ENCODE measurements at places on chromosomes 5 and 9.

GRCh38 chr9:105114964-105115728, 129.3 kb upstream of the SLC44A1 start:
- DNase-seq: no peak

DNA sequence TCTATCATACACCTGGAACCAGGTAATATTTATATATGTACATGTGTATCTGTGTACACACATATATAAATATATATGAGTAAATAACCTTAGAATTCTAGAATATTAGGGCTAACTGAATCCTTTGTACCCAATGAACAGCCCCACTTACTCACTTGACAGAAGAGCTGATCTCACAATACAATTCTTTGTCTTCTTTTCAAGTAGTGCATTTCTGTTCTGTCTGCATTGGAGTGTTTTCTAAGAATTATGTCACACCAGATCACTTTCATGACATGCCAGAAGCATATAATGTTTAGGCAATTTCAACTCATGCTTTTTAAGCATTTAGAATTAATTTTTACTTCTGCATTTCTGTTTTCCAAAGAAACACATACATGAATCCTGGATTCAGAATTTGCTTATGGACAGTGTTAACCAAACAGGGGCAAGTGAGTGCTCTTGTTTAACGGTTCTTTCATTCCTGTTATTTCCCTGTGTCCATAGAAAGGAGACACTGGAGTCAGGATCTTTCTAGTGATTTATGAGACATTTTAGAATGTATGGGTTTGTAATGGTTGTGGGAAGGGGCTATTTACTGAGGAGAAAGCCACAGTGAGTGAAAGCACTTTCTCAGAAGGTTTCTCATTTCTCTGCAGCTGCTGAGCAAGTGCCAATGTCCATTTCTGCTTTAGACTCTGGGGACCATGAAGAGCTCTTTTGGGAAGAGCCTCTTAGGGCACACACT, 123.2 kb downstream of the RMI1 start:
- no peak for DNase-seq

DNA sequence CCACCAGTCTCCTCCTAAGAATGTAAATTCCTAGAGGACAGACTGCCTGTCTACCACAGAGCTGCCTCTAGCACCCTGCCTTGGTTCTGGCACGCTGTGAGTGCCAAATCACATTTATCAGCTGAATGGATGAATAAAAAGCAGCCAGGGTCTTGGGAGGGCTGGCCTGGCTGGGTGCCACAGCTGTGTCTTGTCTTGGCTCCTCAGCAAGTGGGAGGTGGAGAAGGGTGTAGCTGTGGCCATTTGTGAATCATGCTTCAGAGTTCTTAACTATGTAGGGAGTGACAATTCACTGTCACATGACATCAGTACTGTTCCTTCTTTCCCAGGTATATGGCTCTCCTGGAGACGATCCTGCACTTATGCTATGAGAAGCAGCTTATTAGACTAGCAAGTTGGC, 70.6 kb downstream of the DCP2 start:
- DNase-seq: no peak

GRCh38 chr9:88959727-88960469, 31.4 kb upstream of the S1PR3 start:
- no peak for DNase-seq

DNA sequence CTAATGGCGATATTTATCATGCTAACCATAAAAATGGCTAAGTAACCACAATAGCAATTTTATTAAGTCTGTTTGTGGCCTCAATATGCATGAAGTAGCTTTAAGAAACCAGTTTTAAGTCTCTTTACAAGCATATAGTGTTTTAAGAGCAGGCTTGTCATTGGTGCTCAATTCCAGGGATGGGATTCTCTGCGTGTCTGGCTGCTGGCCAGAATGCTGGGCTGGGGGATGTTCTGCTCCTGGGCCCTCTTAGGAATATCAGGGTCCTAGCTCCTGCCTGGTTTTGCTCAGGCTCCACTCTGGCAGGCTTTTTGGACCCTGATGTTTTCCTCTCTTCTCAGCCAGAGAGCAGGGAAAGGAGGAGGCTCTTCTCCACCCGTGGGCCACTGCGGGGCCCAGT, 127.2 kb downstream of the PDE8B start:
- no peak for DNase-seq

DNA sequence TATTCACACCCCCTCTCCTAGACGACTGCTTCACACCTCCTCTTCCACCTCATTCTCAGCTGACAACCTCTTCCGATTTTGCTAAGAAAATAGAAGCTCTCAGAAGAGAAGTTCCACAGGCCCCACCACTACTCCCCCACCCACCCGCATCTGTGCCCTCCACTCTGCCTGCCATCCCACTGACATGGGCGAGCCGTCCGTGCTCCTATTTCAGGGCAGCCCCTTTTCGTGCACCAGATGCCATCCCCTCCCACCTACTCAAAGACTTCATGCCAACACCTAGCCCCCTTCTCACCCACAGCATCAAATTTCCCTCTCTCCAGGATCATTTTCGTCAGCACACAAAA, 34.6 kb upstream of the JADE2 start:
- no peak for DNase-seq

- no peak for DNase-seq
These were observed 1015.6 kb upstream of the DMAC1 start for GRCh38 chr9:8815219-8815618.

DNA sequence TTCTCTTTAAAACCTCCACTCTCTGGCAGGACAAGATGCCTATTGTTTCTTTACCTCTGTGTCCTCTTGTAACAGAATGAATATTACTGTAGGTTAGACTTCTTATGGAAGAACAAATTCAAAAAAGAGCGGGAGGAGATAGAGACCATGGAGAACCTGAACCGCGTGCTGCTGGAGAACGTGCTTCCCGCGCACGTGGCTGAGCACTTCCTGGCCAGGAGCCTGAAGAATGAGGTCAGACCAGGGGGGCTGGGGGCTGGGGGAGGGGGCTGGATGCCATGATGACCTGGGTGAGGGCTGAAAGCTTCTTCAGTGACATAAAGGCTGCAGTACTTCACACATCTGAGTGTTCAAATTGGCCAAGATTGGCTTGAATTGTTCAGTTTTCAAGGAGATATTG, 61.4 kb downstream of the CFAP90 start:
- DNase-seq: no peak

GRCh38 chr5:93407454-93407853, 173.6 kb downstream of the NR2F1-AS1 start:
- DNase-seq: no peak

DNA sequence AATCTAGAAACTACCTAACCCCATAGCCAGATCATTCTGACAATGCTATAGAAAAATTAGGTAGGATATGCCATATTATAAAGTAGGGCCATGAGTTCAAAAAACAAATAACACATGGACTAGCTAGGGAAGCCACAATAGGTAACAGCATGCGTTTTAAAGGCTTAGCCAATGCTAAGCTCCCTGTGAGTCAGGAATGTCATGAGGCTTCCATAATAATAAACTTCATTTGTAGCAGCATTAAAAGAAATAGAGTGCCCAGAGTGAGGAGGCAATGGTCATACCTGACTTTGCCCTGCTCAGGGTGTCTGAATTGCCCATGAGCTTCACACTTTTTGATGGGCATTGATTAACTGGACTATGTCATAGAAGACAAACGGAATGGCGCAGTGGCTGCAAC, 15.8 kb downstream of the FOXE1 start:
- DNase-seq: no peak

DNA sequence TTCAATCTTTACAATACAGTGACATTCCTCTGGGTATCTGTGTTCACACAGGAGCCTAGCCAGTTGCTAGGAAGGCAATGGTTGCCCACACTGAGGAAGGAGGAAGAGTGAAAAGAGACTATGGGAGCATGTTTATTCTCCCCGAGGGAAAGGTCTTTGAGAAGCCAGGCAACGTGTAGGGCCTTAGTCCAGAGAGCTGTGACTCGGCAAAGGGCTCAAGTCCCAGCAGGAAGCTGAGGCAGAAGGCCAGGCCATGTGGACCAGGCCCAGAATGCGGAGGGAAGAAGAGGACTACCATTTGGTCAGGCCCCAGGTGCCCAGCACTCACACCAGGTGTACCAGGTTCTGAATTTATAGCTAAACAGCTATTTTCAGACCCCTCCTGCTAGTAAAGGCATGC, 136.6 kb upstream of the DMAC1 start:
- DNase-seq: no peak

GRCh38 chr5:109146591-109146990, 263.2 kb downstream of the PJA2 start:
- no peak for DNase-seq

DNA sequence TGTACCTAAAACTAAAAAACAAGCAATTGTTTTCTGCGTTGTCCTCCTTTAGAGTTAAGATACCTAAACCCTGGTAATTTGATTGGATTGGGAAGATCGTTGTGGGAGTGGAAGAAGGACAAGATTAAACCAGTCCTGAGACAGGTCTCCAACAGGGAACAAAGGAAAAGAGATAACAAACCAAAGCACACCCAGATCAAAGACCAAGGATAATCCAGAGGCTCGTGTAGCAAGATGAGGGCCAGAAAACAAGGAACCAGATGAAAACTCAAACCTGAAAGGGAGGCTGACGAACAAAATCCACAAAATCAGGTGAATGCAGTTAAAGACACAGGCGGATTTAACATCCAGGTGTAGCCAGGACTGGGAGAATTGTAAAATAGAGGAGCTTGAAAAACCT, 618.1 kb downstream of the SLCO4C1 start:
- no peak for DNase-seq

DNA sequence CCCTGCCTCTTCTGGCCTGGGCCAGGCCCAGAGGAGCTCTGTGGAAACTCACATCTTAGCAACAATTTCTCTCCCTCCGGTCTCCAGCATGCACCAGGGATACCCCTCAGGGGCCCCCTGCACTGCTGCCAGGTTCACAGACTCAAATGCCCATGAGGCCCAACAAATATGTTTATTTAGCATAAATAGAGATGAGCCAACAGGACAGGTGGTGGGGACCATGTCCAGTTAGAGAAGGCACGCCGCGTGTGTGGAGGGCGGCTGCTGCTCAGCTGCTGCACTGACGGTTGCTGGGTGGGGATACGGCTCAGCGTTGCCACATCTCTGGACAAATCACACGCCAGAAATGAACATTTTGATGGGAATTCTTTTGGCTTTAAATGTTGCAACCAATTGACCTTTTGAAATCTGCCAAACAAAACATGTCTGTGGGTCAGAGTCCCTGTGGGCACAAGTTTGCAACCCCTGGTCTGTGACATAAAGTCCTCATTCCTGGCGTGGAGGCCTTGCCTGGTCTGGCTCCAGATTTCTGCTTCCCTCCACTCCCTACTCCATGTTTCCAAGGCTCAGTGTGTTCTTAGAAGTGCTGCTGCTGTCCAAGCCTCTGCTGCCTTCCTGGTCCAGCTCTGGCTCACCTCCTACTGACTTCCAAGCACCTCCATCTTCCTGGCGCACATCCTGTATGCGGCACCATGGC, 88.9 kb downstream of the AMBP start:
- DNase-seq: no peak

- no peak for DNase-seq
These were observed 408.9 kb upstream of the MPDZ start for GRCh38 chr9:13688223-13688989.

DNA sequence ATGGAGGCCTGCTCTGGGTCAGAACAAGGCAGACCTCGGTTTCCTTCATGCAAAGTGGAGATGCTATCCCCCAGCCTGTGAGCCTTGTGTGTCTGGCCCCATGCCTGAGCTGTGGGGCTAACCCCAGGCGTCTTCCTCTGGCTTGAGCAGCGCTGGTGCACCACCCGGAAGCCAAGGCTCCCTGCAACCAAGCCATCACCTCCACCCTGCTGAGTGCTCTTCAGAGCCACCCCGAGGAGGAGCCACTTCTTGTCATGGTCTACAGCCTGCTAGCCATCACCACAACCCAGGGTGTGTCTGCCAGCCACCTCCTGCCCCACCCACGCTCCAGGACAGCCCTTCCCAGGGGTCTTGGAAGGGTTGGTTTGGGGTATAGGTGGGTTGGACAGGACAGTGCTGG, 16.2 kb downstream of the REXO4 start:
- DNase-seq: no peak

GRCh38 chr5:174667526-174667925, 56.9 kb upstream of the MSX2 start:
- DNase-seq: no peak

- no peak for DNase-seq
These were observed 180.0 kb upstream of the DMAC1 start for GRCh38 chr9:7979611-7980010.

DNA sequence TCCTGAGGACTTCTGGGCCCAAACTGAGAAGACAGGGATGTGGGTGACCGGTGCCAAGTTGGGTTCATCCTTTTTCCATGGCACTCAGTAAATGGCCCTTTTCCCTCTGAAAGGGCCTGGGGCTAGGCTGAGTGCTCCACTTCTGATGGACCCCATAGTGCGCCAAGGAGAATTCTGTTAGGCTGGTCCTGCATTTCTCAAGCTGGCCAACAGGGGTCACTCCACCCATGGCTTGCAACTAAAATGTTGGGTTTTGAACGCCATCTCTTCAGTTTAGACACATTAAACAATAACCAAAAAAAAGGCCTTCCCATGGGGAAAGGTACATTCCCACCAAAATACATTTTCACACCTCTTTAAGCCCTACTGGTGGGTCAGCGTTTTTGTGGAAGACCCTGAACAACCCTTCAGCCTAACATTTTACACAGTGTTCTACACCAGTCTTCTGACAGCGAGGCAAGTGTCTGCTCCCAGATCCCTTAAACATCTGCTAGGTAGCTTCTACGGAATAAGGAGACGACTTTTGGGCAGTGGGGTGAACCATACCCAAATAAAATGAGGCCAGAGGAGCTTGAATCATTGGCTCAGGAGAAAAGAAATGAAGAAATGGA, 27.3 kb downstream of the CNTFR start:
- DNase-seq: no peak

GRCh38 chr9:129398101-129398960, 220.3 kb upstream of the IER5L start:
- no peak for DNase-seq

DNA sequence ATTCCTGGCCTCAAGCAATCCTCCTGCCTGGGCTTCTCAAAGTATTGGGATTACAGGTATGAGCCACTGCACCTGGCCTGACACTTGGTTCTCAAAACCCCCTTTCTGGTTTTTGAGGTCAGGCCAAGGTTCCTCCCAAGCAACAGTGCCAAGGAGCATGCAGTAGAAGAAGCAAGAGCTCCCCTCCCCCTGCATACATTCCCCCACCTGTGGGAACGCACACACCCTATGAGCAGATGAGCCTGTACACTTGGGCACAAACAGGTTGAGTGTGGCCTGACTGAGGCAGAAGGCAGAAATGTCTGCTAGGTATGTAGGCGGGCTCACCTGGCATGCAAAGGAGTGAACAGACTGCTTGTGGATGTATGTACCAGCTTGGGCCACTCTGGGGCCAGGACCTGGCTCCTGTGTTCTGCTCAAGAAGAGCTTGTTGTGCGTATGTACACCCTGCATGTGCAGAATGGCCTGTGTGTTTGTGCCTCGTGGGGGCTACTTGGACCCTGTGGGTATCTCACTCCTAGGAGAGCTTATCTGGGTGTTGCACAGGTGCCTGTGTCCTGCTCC, 1.7 kb downstream of the GPRIN1 start:
- no peak for DNase-seq

- DNase-seq: no peak
These were observed 16.0 kb upstream of the ERGIC1 start for GRCh38 chr5:172818081-172818480.

Measured in stimulated activated CD8-positive, alpha-beta memory T cell treated with anti-CD3 and anti-CD28 coated beads, Interleukin-4, amount 100 ng/mL, for 1 hour (primary cell).